ENCODE measurements at places on chromosomes 1 and 21.

- no peak for DNase-seq
Observed at GRCh38 chr1:227735539-227736285, 477 bp downstream of the SNAP47 start.

DNA sequence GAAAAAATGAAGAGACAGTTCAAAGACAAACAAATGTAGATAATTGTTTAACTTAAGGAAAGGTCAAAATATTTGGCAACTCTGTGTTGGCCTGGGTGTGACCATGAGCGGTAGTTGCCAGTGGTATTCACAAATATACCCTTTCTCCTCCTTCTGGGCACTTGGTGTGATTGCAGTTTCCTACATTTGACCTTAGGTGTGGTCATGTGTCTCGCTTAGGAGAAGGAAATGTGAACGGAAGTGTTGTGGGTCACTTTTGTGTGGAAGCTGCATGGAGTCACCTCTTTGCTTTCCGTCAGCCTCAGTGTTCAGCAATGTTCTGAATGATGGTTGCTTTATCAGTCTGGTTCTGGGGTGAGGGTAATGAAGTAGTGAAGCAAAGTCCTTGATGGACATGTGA is 3.4 kb upstream of the PCSK9 start:
- no peak for DNase-seq

- no peak for DNase-seq
Observed at GRCh38 chr1:159908031-159908940, 8.3 kb upstream of the CFAP45 start.

DNA sequence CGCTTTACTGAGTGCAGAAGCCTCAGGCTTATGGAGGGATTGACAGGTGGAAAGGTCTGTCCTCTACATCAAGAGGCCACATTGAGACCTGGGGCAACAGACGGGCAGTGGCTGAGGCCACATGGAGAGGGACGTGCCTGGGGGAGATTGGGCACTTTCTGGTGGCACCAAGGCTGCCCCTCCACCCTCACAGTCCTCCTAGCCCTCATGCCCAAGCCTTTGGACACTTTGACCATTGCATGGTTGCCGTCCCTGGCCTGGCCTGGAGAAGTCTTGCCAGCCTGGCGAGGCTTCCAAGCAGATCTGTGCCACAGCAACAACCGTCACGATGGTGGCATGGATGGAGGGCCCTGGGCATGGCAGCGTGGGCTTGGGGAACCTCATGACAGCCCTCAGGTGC is 192.1 kb upstream of the VAMP3 start:
- DNase-seq: no peak

GRCh38 chr21:26946744-26947446 is 20.0 kb downstream of the ADAMTS5 start:
- no peak for DNase-seq

DNA sequence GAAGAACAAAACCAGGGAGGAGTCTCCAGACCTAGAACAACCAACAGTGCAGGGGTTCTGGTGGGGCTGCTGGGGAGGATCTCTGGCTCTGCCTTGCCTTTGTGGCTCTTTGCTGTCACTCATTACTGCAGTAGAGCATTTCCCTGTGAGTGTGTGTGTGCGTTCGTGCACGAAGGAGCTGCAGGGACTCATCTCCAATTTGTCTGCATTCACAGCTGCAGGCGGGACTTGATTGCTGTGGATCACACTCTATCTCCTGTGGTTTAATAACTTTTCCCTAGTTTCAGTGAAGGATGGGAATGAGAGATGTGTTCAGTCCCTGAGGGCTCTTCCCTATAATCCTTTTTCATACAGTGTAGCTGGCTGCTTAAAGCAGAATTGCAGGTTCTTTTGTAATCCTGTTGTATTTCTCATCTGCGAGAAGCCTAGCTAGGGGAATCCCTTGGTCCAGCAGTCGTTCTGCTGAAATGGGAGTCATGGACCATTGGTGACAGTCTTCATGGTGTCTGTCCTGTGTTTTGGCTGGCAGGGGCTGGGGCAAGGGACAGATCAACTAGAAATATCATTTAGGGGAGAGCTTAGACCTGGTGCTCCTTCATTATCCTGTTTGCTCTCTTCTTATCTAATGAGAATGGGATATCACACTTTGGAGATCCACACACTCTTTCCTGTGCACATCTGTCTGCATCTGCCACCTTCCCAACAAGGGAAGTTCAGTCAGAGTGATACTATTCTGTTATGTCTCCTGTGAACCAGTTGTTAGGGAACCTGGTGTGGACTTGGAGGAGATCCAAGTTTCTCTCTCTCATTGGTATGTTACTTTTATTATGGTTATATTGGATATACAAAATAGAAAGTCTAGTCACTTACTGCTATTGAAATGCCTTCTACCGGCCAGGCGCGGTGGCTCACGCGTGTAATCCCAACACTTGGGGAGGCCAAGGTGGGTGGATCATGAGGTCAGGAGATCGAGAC is 3.0 kb downstream of the PCP4L1 start:
- no peak for DNase-seq

- no peak for DNase-seq
Observed at GRCh38 chr21:44828362-44829056, 10.6 kb upstream of the SUMO3 start.

DNA sequence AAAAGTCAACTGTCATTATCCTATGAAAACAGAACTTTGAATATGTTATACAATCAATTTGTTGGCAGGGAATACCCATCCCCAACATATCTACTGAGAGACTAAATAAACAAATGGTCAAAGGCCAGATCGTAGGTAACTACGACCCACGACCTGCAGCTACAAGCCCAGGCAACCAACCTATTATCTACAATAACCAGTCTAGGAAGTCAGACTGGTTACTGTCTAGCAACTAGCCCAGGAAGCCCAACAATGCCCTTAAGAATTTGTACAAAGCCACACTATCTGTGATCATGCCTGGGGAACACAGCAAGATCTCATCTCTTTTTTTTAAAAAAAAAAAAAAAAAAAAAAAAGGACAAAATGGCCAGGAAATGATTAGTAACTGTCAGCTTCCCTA is 58.7 kb downstream of the SMYD3 start:
- DNase-seq: no peak

- no peak for DNase-seq
Observed at GRCh38 chr1:153057375-153057774, at the start of gene SPRR2A. Gene SPRR2A (minus strand): TSS chr1:153057512. CDS start chr1:153056735, 777 bp downstream.

- DNase-seq: peak; percentile 33
Observed at GRCh38 chr1:209674957-209675564, at the start of gene G0S2. Gene G0S2 (plus strand): TSS chr1:209675412. CDS start chr1:209675685, 273 bp downstream.

GRCh38 chr1:38727684-38728584 is 131.6 kb downstream of the RRAGC start:
- peak; percentile 27 for DNase-seq

DNA sequence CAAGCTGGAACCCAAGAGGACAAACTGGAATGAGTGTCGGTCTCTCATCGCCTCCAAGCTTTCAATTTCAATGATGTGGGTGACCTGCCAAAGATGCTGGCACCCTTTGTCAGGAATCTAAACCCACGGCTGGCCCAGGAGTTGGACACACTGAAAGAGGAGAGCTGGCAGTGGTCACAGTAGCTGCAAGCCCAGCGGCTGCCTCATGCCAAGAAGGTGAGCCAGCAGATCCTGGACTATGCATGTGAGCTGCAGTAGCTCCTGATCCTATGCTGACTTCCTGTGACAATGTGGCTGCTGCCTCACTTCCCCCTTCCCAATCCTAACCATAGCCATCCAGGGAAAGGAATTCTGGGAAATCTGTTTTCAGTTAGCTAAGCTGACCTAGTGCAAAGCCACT is 117.0 kb upstream of the VAV3 start:
- DNase-seq: no peak

- no peak for DNase-seq
Observed at GRCh38 chr1:53688381-53689102, 50.4 kb downstream of the GLIS1 start.

DNA sequence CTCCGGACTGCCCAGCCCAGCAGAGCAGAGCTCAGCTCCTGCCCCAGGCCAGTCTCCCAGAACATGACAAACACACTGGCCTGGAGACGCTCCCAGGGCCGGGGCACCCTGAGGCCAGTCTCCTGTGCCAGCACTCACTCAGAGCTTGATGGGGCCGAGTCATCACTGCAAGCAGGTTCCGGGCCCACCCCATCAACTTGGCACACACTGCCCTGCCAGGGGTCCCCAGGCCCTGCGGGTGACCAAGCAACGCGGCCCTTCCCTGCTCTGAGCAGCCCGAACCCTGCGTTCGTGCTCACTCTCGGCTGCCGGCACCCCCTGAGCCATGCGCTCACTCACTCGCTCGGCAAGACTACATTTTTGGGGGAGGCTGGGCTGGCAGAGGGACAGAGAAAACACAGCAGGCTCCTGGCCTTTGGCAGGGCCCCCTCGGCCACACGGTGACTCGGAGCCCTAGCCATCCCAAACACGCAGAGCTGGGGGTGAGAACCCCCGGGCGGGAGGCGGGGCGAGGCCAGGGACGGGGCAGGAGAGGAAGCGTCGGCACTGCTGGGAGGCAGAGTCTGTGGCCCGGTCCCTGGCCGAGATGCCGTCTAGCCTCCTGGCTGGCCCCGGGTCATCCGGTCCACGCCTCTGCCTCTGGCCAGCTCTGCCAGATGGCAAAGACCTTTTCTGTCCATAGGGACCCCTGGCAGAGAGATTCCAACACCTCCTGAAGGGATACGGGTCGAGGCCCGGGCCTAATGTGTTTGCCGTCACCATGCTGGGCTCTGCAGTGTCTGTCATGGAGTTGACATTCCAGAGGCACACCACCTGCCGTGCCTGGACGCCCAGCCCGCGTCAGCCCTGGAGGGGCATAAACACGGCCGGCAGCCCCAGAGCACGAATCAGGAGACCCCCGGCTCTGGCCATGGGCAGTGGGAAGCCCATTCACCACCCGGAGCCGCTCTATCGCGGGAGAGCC is 68.0 kb downstream of the MEGF6 start:
- peak; percentile 71 for DNase-seq

DNA sequence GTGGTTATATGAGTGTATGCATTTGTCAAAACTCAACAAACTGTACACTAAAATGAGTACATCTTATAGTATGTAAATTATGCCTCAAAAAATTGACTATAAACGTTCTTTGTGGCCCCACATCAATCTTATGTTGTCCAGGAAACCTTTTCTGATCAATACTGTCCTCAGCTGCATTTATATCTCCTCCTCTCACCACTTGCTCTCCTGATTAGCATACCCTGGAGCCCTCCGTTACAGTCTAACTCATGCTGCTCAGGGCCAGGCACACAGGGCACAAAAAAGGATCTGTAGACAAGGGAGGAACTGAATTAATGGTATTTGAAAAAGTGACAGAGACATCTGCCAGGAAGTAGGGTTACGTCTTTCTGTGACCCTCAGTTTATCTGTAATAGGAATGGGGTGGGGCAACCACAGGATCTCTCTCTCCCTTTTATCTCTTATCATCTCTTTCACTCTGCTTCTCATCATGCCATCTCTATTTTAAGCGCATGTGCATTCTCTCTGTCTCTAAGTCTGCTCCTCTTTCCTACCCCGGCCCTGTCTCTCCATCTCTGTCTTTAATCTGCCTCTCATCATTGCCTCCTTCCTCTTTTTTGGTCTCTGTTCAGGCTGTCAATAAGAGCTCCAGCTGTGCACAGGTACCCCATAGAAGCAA is 7.0 kb upstream of the TAL1 start:
- DNase-seq: no peak

GRCh38 chr1:229252228-229252984 is 18.5 kb upstream of the RAB4A start:
- no peak for DNase-seq

- DNase-seq: no peak
Observed at GRCh38 chr1:220811695-220812094, 25.0 kb downstream of the MTARC1 start.

DNA sequence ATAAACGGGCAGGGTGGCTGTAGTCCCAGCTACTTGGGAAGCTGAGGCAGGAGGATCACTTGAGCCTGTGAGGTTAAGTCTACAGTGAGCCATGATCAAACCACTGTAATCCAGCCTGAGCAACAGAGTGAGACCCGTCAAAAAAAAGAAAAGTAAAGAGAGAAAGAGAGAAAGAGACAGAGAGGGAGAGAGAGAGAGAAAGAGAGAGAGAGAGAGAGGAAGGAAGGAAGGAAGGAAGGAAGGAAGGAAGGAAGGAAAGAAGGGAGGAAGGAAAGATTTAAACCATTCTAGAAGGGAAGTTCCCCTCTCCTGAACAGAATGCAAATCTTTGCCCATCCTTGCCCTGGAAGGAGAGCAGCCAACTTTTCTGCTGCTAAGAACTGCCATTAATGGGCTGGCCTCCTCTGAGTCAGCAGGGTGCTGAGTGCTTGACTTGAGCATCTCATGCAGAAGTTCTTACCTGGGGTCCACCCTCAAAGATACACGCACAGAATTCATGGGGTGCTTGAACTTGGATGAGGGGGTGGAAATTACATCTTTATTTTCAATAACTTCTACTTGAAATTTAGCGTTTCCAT is 24.5 kb upstream of the TARDBP start:
- no peak for DNase-seq

- no peak for DNase-seq
Observed at GRCh38 chr1:220380885-220381284, 108.6 kb upstream of the RAB3GAP2 start.

DNA sequence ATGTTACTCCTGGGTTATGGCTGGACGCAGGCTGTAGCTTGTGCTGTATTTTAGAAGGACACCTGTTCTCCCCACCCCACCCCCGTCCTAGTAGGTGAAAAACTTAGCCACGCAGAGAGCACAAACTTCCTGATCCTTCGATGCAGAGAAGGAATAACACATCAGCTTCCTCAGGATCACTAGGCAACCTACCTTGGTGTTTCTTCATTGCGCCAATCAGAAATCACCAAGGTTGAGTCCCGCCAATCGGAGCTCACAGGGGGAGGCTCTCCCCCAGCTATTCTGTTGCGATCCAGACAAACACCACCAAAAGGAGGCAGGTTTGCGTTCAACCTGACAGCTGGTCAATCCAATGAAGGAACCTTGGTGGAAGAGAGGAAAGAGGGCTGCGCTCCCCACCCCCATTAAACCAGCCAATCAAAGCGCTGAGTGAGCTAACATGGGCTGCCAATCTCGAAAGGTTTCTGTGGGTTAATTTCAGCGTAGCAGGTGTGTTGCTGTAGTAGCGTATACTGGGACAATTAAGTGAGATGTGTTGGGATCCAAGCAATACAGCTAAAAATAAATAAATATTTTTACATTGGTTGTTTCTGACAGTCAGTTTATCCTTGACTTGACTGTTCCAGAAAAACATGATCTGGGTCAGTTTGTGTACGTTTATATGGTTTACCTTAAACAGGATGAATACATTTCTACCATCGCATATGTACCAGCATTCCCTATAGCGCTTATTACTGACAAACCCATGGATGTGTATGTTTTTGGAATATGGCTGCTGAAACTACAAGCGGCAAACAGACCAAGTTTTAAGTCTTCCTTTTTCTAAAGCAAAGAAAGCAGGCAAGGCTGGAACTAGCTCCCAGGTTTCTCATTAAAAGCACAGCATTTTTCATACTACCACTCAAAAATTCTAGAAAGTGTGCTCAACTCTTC is at the start of gene GOLPH3L:
Gene GOLPH3L, minus strand, starts transcription at position 160 of the 933 bp plus-strand sequence. CDS start 2,316 bp downstream, outside the sequence.
- peak; percentile 96 for DNase-seq

- no peak for DNase-seq
Observed at GRCh38 chr1:24903011-24903461, 27.0 kb downstream of the RUNX3 start.

DNA sequence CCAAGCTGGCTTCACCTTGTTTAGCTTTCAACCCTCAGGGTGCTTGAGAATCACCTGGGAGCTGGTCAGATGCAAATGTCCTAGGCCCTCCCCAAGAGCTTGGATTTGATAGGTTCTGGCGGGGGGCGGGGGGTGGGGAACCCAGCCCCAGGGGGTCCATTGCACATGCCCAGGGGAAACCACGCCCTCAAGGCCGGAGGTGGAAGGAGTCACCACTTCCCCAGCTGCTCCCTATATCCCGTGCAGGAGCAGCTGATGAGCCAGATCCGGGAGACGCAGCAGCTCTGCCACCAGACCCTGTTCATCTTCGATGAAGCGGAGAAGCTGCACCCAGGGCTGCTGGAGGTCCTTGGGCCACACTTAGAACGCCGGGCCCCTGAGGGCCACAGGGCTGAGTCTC is 5.8 kb downstream of the TOR3A start:
- DNase-seq: no peak

Measured in amniotic stem cell (primary cell).